ENCODE measurements at places on chromosomes 1 and 21.

- DNase-seq: no peak
Observed at GRCh38 chr1:9776685-9777084, 47.1 kb downstream of the CLSTN1 start.

GRCh38 chr1:236063919-236064673 is 794 bp downstream of the NID1 start:
- no peak for DNase-seq

GRCh38 chr1:94006604-94007003 is 97.4 kb upstream of the GCLM start:
- no peak for DNase-seq

DNA sequence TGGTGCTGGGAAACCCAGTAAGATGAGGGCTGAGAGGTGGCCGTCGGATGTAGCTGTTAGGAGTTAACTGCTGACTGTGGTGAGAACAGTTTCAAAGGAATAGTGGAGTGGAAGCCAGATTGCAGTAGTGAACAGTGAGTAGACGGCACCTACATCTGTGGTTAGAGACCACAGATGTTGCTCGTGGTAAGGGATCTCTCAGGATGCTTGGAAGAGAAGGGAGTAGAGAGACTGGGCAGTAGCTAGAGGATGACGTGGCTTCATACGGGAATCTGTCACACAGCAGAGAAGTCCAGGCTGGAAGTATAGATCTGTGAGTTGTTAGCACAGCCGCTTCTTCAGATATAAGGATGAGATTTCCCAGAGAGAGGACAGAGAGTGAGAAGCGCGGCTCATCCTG is 7.8 kb upstream of the ARTN start:
- DNase-seq: no peak

- no peak for DNase-seq
Observed at GRCh38 chr1:44531785-44532566, 126.9 kb downstream of the RNF220 start.

DNA sequence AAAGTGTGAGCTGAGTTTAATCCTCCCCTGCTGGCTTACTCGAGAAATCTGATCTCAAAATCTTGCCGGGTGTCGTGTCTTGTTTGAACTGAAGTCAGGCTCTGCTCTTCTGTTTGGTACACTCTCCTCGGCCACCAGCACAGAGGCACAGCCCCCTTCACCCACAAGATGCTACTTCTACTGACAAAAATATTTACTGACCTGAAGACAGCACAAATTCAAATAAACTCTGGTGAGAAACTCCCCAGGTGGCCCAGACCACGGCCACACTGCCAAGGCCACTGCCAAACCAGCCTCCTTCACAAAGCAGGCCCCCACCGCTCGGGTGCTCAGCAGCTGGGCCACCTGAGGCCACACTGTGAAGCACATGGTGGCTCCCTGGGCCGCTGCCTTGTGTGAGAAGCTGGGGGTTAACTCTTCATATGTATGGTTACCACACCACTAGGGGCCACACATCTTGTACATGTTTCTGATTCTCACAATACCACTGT is 80.6 kb downstream of the TGFBR3 start:
- DNase-seq: peak; percentile 54

- no peak for DNase-seq
Observed at GRCh38 chr1:226973371-226973897, 33.3 kb downstream of the COQ8A start.

DNA sequence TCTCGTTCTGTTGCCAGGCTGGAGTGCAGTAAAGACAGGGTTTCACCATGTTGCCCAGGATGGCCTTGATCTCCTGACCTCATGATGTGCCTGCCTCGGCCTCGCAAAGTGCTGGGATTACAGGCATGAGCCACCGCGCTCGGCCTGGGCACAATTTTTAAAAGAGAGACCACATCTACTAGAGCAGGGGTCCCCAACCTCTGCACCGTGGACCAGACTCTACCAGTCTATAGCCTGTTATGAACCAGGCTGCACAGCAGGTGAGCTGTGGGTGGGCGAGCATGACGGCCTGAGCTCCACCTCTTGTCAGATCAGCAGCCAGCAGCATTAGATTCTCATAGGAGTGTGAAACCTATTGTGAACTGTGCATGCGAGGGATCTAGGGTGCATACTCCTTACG is 20.8 kb downstream of the TNNT2 start:
- no peak for DNase-seq

- no peak for DNase-seq
Observed at GRCh38 chr1:116257341-116257767, 115.7 kb upstream of the ATP1A1 start.

- no peak for DNase-seq
Observed at GRCh38 chr1:46558141-46558963, 6.9 kb upstream of the KNCN start.

- DNase-seq: no peak
Observed at GRCh38 chr1:86998727-86999126, 84.3 kb downstream of the HS2ST1 start.

GRCh38 chr1:88700425-88701013 is 16.4 kb downstream of the PKN2 start:
- DNase-seq: no peak
